T-cell (primary cell): ENCODE measurements at places on chromosomes 6 and 20.

- peak; percentile 24 for DNase-seq
Measured at GRCh38 chr6:130019326-130020072, 1.1 kb downstream of the L3MBTL3 start.

DNA sequence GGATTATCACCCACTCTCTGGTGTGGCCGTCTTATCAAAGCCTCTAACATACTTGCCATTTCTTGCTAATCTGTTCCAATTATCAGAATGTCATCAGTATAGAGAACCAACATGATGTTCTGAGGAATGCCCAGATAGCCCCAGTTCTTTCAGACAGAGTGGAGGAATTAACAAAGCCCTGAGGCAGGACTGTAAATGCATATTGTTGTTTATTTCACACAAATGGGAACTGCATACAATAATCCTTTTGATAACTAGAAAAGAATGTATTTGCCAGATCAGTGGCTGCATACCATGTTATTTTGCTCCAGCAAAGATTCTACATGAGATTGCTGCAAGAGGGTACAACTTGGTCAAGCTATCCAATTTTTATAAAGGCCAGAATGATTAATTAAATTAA lies 112.8 kb upstream of the HEY2 start:
- DNase-seq = no peak

DNA sequence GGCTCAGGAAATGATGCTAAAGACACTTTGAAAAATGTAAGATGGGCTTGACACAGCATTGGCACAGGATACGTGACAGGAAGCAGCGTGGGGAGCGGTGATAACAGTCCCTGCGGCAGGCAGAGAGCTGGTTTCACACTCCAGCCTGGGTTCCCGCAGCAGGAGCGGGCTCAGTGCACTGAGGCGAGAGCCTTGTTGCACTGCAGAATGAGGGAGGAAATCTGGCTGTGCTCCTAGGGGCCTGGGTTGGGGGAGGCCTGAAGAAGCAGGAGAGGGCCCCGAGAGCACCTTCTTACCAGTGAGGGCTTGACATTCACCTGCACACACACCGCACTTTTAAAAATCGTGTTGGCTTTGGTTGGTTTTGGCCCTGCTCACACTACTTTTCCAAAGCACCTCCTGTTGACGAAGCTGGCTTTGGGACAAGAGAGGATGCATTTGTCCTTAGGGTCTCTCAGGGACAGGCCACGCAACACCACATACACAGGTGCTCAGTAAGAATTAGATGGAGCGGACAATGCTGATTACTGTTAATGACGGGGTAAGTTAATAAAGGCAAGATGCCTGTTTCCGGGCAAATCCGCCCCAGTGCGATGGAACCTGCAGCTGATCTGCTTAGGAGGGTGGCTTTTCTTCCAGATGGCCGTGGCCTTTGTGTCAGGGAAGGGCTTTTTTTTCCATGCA lies 49.4 kb upstream of the ARMC2 start:
- peak; percentile 65 for DNase-seq

GRCh38 chr20:43849496-43850186 lies 65.0 kb upstream of the TOX2 start:
- no peak for DNase-seq

DNA sequence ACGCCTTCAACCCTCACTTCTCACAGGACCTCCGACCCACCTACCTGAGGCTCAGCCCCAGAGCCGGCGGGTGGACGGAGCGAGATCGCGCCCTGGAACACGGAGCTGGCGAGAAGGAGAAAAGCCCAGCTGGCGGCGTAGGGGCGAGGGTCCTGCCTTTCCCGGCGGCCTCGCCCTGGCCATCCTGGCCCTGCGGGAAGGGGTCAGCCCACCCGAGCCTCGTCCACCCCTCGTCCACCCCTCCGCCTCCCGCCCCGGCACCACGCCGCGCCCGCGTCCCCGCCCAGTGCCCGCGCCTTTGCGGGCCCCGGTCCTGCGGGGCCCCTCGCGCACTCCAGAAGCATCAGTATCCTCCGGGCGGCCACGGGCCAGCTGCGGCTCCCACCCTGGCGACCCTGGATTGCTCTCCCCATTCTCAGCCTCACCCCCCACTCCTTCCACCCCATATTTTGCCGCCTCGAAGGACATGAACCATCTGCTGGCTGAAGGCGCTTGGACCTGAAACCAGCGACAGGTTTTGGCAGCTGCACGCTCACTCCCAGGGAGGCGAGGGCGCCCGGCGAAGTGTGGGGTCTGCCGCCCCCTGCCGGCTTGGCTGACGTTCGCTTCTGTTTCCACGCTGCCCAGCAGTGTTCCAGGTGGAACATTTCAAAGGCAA lies 65.1 kb downstream of the PLG start:
- DNase-seq = peak; percentile 14
